Activated CD8-positive, alpha-beta T cell treated with anti-CD3 and anti-CD28 coated beads, Interleukin-2, amount 10 ng/mL, durations not matched to agents 7 days and 5 days (primary cell): ENCODE measurements at places on chromosomes 6 and 20. TPM values are rescaled to one million over a fixed set of nuclear protein-coding genes. Genes with fewer than 3 reads are reported as not detected.

The MAP3K5 gene
- 15.0 TPM for total RNA-seq

The SNAI1 gene
- 0.47 TPM for total RNA-seq

The ZNF165 gene
- total RNA-seq = 0.84 TPM

The CCM2L gene
- total RNA-seq = not detected

The MYH7B gene
- 0.26 TPM for total RNA-seq

The RHAG gene
- not detected for total RNA-seq

The NDUFAF5 gene
- total RNA-seq = 26.3 TPM

The GPX5 gene
- not detected for total RNA-seq

The ITCH gene
- total RNA-seq = 59.9 TPM

The ZFP57 gene
- not detected for total RNA-seq

The OR2H2 gene
- not detected for total RNA-seq

The POU3F2 gene
- not detected for total RNA-seq

DNA sequence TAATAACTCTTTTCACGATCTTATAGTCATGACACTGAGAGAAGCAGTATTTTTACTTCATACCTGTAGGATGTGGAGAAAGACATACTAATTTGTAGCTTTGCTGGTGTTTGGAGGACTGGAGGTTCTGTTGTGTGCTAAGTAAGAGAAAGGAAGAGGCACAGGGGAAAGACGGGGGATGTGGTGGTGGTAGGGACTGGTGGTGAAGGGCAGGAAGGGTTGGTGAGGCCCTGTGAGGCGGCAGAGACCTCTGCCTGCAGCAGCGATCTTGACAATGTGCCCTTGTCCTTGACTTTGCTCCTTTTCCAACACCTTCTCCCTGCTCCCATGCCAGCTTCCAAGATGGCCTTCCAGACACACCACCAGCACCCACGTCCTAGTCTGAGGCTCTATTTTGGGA is 32.6 kb upstream of the MPC1 start:
- peaks cover 95% of the 10 kb centered on the region for H3K4me1 ChIP-seq
- peak overlapping the region; percentile 58 for H3K4me3 ChIP-seq
- H3K36me3 ChIP-seq = peaks cover 26% of the 10 kb centered on the region
- peak overlapping the region; percentile 91 for H3K27ac ChIP-seq
- peaks cover 3% of the 10 kb centered on the region for H3K27me3 ChIP-seq

DNA sequence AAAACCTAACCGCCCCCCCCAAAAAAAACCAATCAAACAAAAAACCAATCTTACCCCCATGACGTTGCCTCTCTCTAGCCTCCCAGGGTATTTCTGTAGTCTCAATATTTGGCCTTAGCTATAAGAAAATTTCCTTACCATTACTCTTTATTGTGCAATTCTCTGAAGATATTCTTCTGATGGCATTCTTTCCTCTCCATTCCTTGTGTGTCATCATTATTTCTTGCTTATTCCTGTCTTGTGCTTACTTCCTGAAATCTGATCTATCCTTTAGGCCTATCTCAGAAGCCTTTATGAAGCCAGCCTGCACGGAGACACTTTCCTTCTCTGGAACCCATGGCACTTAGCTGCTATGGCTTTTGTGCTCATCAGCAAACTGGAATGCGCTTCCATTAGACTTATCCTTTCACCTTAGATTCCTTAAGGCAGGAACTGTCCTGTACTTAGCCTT is 65.9 kb upstream of the DDR1 start:
- no peak for DNase-seq
- H3K27me3 ChIP-seq = no peaks in the 10 kb centered on the region
- peaks cover 69% of the 10 kb centered on the region for H3K4me1 ChIP-seq
- H3K27ac ChIP-seq = no peak overlapping the region
- H3K36me3 ChIP-seq = peaks cover 67% of the 10 kb centered on the region
- H3K4me3 ChIP-seq = no peak overlapping the region

DNA sequence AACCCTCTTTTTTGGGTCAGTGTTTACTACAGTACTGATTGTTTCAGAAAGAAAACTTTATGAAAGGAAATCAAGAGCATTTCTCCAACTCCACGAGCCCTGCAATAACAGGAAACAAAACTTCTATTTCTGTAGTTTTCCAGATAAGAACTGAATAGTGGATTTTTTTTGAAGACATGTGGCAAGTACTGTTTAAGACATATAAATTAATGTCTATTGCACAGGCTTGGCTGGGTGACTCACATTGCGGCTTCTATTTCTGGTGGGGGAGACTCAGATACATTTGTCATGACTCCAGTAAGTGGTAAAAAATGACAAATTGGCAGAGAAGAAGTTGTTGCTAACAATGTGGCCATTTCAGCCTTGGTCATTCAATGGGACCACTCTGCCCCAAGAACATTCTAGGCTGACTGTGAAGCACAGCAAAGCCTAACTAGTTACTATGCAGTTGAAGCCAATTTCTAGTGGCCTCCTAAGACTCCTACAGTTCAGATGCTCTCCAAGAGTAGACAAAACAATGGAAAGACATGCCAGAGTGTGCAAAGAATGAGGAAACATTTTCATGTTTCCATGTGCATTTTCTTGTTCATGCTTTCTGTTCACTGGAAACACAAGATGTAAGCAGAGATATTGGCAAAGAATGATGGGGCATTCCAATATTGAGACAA is 200.9 kb downstream of the EDN1 start:
- H3K36me3 ChIP-seq = no peaks in the 10 kb centered on the region
- H3K27ac ChIP-seq = no peak overlapping the region
- H3K4me1 ChIP-seq = no peaks in the 10 kb centered on the region
- no peak for DNase-seq
- H3K27me3 ChIP-seq = no peaks in the 10 kb centered on the region
- no peak overlapping the region for H3K4me3 ChIP-seq

GRCh38 chr6:165244524-165245247 is 64.7 kb downstream of the C6orf118 start:
- H3K36me3 ChIP-seq = no peaks in the 10 kb centered on the region
- H3K4me1 ChIP-seq = no peaks in the 10 kb centered on the region
- no peak overlapping the region for H3K27ac ChIP-seq
- H3K27me3 ChIP-seq = no peaks in the 10 kb centered on the region

DNA sequence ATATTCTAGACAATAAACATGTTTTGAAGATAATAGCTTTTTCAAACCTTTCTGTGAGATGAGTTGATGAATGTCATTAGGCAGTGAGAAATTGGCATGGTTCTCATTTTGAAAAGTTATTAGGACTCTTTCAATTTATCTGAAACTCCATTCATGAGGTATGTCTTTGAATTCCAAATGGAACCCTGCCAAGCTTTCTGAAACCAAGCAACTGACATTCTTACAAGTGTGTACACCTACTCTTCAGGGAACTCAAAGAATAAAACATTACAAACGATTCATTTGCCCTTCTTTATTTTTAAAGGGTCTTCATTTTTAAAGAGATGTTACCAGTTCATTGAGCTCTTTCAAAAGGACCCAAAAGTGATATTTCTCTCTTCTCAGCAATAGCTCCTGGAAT is 2.1 kb upstream of the TRDN start:
- no peak overlapping the region for H3K4me3 ChIP-seq
- H3K27me3 ChIP-seq = no peaks in the 10 kb centered on the region
- H3K4me1 ChIP-seq = no peaks in the 10 kb centered on the region

- H3K36me3 ChIP-seq = no peaks in the 10 kb centered on the region
- H3K27me3 ChIP-seq = no peaks in the 10 kb centered on the region
- H3K27ac ChIP-seq = no peak overlapping the region
- H3K4me1 ChIP-seq = no peaks in the 10 kb centered on the region
Observed at GRCh38 chr6:123940551-123940950, 136.9 kb downstream of the NKAIN2 start.

DNA sequence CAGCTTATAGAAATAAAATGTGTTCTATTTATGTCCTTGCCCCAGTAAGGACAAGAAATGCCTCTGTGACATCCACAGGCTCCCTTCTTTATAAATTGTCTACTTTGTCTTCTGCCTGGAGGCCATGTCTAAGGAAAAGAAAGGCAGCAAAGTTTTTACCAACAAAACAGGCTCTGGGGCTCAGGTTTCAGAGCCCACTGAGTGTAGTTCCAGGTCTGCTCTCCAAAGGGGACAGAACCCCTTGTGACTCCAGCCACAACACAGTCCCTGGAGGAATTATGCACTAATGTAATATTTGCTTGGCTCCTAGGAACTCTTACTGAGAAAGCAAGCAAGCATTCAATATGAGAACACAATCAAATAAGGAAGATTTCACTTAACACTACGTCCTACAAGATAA is 80.1 kb downstream of the PAK5 start:
- no peaks in the 10 kb centered on the region for H3K36me3 ChIP-seq
- no peaks in the 10 kb centered on the region for H3K27me3 ChIP-seq
- H3K4me1 ChIP-seq = no peaks in the 10 kb centered on the region
- no peak overlapping the region for H3K27ac ChIP-seq

GRCh38 chr20:59007665-59008511 is 834 bp upstream of the CTSZ start:
- H3K4me1 ChIP-seq = peaks cover 68% of the 10 kb centered on the region
- H3K27ac ChIP-seq = no peak overlapping the region
- peak overlapping the region; percentile 67 for H3K4me3 ChIP-seq
- no peaks in the 10 kb centered on the region for H3K27me3 ChIP-seq
- DNase-seq = no peak

GRCh38 chr20:63846128-63846771 is 15.0 kb upstream of the ABHD16B start:
- H3K27me3 ChIP-seq = peaks cover 29% of the 10 kb centered on the region
- H3K4me1 ChIP-seq = peaks cover 38% of the 10 kb centered on the region
- DNase-seq = no peak
- no peak overlapping the region for H3K4me3 ChIP-seq
- H3K27ac ChIP-seq = no peak overlapping the region
- H3K36me3 ChIP-seq = no peaks in the 10 kb centered on the region

DNA sequence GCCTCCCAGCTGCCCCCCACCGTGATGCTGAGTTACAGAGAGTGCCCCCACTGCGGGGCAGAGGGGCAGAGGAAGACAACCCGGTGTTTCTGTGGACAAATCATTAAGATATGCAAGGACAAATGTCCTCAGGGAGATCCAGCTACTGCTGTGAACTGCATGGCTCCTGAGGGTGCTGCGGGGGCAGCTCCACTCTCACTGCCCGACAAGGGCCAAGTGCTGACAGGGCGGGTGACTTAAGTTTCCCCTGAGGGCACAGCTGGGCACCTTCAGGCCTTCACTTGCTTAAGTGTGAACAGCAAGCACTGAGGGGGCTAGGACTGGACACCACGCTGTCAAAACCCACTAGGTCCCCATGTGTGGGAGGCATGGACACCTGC is 26.2 kb upstream of the TCFL5 start:
- H3K4me3 ChIP-seq = no peak overlapping the region
- peaks cover 35% of the 10 kb centered on the region for H3K4me1 ChIP-seq
- H3K36me3 ChIP-seq = peaks cover 71% of the 10 kb centered on the region
- no peak for DNase-seq

DNA sequence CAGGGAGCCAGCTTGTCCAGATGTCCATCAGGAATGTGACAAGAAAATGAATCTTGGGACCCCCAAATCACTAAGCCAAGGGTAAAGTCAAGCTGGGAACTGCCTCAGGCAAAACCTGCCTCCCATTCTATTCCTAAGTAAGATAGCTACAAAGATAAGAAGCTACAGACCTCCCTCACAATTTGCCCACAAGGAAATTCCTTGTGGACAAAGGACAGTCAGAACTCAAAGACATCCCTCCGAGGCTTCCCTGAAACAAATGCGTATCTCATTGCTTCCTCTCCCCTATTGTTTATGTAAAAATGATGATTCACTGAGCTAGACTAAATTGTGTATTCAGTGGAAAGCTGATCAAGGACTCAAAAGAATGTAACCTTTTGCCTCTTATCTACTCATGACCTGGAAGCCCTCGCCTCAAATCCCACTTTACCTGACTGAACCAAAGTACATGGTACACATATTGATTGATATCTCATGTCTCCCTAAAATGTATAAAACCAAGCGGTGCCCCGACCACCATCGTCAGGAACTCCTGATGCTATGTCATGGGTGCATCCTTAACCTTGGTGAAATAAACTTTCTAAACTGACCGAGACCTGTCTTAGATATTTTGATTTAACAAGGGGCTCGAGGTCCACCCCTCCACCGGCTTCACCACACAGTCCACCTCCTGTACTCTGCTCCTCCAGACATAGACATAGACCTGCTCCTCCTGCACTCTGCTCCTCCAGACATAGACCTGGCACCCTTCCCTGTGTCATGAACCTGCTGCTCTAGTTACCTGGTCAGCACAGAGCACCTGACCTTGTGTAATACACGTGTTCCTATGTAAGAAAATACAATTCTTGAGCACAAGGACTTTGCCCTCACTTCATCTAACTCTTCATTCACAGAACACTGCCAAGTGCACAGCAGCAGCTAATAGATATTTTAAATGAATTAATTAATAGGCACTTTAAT is 81.4 kb downstream of the WDR27 start:
- H3K36me3 ChIP-seq = peaks cover 2% of the 10 kb centered on the region
- no peak overlapping the region for H3K4me3 ChIP-seq
- H3K27ac ChIP-seq = no peak overlapping the region
- no peaks in the 10 kb centered on the region for H3K27me3 ChIP-seq
- H3K4me1 ChIP-seq = no peaks in the 10 kb centered on the region
